SIG-M5 (cell line): ENCODE measurements at places on chromosomes 11 and 22.

DNA sequence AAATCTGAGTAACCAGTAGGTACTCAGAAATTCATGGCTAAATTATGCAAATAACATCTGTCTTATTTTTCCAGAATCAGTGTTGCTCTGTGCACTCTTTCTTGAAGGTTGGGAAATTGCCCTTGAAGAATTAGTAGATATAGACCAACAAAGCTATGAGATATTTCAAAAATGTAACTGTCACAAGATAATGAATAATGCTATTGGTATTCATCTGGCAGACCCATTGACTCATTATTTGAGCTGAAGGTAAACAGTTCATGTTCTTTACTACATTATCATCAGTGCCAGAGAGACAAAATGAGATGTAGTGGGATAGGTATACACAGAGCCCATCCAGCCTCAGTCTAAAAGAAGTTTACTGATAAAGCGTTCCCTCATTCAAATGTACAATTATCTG is 274.7 kb downstream of the CASP12 start:
- no peak for DNase-seq

DNA sequence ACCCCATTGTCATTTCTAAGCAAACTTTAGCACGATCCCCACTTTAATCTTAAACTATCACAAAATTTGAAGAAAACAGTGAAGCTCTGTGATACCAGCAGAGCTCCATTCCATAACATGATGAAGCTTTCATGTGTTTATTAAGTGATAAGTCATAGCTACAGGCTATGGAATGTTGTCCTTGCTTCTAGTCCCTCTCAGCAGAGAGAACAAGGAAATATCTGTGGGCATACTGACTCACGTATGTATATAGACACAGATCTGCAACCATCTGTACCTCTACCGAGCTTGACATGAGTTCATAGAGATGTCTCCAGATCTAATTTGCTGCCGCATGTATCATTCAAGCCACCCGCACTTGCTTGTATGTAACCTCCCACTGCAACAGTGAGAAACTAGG is 588.9 kb downstream of the ETS1 start:
- DNase-seq, result no peak

GRCh38 chr11:35135222-35135621 is 3.7 kb upstream of the CD44 start:
- DNase-seq, result no peak

- DNase-seq, result no peak
Measured at GRCh38 chr11:128715691-128716561, 22.1 kb downstream of the FLI1 start.

DNA sequence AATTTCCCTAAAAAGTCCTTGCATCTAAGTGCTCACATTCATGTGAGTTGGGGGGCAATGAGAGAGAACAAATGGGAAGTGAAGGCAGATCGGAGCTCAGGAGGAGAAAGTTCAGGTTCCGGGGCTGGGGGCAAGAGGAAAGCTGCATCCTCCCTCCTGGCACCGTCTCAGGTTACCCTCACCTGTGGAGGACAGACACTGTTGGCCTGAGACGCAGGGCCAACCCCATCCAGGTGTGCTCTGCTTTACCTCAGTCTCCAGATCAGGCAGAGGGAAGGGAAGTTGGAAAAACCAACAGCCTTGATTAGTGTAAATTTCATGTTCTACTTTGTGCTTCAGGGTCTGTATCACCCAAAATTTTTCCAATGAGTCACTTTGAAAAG is 146.9 kb downstream of the TRIM29 start:
- DNase-seq, result no peak

- DNase-seq, result no peak
Measured at GRCh38 chr11:27437829-27438594, 34.6 kb downstream of the LGR4 start.

GRCh38 chr22:36097880-36098279 is 62.7 kb downstream of the APOL3 start:
- DNase-seq, result no peak

DNA sequence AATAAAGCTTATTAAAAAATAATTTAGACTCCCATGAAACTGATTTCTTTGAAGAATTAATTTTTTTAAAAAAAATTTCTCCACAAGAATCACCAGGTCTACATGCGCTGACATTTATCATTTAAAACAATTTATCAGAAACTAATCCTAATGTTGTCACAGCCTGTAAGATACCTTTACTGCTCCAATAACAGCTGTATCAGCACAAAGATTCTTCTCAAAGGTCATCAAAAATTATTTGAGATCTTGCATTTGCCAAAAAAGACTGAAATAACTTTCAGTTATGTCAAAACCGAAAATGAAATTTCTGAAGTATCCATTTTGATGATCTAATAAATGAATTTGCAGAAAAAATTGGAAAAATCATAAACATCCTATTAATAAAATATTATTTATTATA is 8.1 kb downstream of the KRTAP5-5 start:
- DNase-seq, result no peak

DNA sequence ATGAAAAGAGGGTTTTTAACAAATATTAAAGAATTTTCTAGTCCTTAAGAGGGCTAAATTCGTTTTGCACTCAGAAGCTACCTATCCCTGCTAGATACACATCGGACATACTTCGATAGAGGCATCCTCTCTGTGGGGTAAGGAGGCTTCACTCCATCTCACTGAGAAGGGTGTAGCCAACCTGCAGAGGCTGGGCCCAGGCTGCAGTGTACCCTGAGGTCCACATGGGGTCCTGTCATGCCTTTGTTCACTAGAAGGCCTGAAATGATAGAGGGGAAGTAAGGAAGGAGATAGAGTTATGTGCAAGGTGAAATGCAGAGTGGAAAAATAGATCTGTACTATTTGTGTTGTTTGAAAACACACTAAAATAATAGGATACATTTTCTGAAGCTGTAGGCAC is 45.6 kb downstream of the IGSF9B start:
- DNase-seq, result no peak

DNA sequence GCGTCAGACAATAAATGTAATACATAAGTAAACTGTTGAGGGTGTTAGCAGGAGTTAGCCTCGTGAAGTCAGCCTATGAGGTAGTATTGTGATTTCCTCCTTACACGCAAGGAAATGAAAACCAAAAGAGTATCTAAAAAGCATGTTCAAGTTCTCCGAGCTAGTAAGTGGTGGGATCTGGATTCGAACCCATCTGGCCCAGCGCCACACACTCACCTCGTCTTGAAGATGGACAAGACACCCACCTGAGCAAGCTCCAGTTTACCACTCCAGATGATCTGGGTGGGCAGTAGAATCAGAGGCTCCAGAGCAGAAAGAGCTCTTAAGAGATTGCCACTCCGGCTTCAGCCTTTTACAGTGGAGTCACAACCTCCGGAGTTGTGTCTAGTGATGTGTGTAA is 140.3 kb downstream of the PKNOX2 start:
- DNase-seq, result no peak

- no peak for DNase-seq
Measured at GRCh38 chr11:17405232-17406005, 17.0 kb upstream of the KCNJ11 start.

DNA sequence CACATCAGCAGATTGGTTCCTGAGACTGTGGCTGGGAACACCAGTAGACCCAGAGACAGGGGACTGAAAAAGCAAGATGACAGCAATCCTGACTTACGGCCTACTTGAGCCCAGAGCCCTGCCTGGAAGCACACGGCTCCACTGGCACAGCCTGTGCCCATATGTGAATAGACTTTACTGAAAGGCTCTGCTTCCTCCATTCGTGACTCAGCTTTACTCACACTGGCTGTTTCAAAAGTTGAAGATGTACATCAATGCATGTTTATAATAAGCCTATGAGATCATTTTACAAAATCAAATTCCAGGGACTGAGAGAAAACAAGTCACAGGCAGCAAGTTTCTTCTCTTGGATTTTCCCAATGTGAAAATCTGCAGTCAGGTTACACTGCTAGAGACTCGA is 134.6 kb upstream of the TEAD1 start:
- DNase-seq, result no peak

GRCh38 chr11:35324183-35324886 is 95.0 kb downstream of the SLC1A2 start:
- DNase-seq, result no peak

DNA sequence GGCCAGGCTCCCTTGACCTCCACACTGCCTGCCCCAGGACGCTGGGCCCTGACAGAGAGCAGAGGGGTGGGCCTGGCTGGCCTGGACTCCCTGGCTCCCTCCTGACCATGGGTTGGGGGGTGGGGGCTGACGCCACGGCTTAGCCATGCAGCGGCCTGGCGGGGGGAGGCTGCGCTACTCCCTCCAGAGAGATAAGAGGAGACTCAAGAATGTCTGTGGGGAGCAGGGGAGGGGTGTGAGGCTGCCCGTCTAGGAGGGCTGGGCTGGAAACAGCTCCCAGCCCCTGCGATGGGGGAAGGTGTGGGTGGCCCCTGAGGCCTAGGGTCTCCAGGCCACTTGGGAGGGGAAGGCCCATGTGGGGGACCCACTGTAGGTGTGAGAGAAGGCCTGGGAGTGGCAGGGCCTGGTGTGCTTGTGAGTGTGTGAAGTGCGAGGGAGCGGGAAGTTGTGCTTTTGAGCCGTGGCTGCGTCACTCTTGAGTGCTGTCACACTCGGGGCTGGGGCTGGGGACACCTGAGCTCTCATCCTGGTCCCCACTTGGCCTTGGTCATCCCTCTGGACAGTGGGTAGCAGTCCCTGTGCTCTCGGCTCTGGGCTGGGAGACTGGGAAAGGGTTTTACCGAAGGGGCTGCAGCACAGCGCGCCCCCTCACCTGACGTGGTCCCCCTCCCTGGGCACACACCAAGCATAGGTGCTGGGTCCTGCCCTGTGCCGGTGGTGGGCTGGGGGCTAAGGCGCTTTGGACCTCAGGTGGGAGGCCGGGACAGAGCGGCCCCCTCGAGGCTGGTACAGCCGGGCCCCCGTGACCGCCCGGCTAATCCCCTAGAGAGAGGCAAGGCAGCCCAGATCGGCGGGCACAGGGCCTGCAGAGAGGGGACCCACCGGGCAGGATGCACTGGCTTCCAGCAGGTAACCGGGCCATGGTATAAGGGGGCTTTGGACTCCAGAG is 2.4 kb downstream of the MYRF start:
- no peak for DNase-seq

DNA sequence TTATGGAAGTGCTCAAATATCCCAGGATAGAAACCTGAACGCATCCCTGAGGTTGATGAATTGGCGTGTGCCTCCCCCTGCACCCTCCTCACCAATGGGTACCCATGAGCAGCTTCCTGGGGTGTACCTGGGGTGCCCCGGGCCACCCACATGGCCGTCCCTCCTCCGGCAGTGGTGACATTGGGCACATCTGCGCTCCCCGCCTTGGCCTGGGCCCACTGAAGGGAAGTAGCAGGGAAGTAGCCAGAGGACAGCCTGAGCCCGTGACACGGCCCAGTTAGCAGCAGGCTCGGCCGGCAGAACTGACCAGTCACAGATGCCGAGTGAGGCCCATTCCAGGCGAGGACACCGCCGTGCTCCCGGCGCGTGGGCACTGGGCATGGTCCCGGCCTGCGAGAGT is 16.7 kb downstream of the MRPL23 start:
- DNase-seq, result no peak

DNA sequence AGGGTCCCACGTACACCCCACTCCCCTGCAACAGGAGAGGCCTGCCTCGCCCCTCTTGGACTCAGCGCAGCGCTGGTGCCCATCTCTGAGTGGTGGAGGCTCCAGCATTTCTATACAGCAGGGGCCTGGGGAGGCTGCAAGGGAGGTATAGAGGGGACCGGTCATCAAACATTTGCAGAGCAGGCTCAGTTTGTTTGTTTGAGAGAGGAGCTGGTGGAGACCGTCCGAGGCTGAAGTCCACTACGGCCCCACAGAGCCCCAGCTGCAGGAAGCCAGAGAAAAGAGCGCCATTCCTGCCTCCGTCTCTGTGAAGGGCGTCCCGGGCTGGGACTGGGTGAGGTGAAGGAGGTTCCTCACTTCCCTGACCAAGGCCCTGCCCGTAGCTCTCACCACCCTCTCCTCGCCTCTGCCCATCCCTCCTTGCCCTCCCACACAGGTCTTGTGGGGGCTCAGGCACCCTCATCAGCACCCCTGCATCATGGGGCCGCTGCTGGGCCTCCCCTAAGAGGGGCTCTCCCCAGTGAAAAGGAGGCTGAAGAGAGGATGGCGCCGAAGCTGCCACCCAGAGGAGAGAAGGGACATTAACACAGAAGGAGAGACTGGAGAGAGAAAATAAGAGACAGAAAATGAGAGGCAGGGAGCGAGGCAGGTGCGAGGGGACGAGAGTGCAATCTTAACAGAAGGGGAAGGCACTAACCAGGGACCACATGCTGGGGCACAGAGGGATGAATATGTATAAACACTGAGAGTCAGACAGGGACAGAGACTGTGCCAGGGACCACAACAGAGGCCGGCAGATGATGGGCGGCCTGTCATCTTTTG is 24.5 kb downstream of the RPUSD4 start:
- no peak for DNase-seq

GRCh38 chr11:115221461-115222069 is 282.6 kb downstream of the CADM1 start:
- no peak for DNase-seq

- no peak for DNase-seq
Measured at GRCh38 chr22:21807544-21808529, 59.6 kb downstream of the MAPK1 start.

- no peak for DNase-seq
Measured at GRCh38 chr22:25021976-25022711, 69.6 kb downstream of the KIAA1671 start.

DNA sequence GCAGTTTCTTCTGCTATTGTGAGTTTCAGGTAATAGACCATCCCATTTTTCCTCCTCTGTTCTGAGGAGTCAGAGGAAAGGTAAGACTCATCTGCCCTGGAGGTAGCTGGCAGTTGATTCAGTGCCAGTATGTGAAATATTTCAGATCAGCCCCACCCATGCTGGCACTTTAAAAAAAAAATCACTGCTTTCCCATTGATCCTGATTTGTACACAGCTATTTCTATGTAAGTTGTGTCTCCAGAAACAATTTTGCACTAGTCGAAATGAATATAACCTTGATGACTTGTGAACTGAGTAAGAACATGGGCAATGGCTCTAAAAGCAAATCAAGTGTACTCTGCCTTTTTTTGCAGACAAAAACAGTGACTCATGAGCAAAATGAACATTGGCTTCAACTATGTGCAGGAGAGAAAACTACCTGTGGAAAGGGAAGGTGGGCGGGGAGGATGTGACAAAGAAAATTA is 82.0 kb upstream of the OR5AK2 start:
- no peak for DNase-seq

- no peak for DNase-seq
Measured at GRCh38 chr11:75100314-75100713, 3.6 kb upstream of the OR2AT4 start.

- no peak for DNase-seq
Measured at GRCh38 chr11:85831050-85831449, 20.1 kb upstream of the SYTL2 start.
